ENCODE measurements at places on chromosomes 2 and 18. TPM values are rescaled to one million over a fixed set of nuclear protein-coding genes. Genes with fewer than 3 reads are reported as not detected.

The CCL20 gene
- polyA plus RNA-seq: 0.41 TPM

The CNOT11 gene
- polyA plus RNA-seq: 30.0 TPM

The C2orf80 gene
- not detected for polyA plus RNA-seq

The DYSF gene
- 185 TPM for polyA plus RNA-seq

The CFAP65 gene
- not detected for polyA plus RNA-seq

The MALT1 gene
- 13.5 TPM for polyA plus RNA-seq

The MARCO gene
- 1.4 TPM for polyA plus RNA-seq

The ALPI gene
- polyA plus RNA-seq: not detected

The KCNG2 gene
- 0.86 TPM for polyA plus RNA-seq

The DLX1 gene
- polyA plus RNA-seq: not detected

The GPR45 gene
- polyA plus RNA-seq: not detected

- no peak for DNase-seq
Observed at GRCh38 chr2:224596289-224596688, 11.1 kb upstream of the CUL3 start.

DNA sequence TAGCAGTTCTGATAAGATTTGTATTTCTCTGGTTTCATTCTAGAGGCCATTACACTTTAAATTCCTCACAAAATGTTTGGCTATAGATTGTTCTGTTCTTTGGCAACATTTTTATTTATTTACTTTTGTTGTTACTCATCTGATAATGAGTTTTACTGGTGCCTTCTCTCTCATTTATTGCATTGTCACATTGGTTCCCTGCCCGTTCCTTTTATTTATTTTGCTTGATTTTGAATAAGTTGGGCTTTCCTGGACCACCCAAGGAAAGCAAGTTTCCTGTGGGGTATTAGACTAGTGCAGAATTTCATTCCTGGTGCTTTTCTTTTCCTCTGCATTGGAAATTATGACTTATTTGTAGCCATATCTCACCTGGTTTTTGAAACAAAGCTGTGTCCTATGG lies 232.0 kb downstream of the SOCS6 start:
- no peak for DNase-seq

DNA sequence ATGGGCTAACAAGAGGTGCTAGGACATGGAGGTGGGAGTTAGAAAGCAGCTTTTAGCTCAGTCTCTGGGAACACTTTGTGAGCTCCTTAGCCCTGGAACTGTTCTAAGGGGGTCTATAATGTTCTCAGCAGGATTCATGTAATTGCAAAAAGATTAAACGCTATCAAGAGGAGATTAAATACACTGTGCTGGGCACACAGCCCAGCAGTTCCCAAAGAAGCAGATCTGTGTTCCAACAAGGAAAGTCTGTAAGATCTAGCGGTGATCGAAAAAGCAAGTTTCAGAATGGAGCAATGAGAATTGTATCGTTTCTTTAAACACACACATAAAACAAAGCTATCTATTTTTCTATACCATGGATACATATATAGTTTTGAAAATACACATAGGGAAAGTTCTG lies 2.4 kb upstream of the ARID5A start:
- no peak for DNase-seq

- DNase-seq: no peak
Observed at GRCh38 chr2:101706819-101707177, 9.3 kb downstream of the MAP4K4 start.

GRCh38 chr2:134999521-134999920 lies 47.7 kb downstream of the MAP3K19 start:
- no peak for DNase-seq

DNA sequence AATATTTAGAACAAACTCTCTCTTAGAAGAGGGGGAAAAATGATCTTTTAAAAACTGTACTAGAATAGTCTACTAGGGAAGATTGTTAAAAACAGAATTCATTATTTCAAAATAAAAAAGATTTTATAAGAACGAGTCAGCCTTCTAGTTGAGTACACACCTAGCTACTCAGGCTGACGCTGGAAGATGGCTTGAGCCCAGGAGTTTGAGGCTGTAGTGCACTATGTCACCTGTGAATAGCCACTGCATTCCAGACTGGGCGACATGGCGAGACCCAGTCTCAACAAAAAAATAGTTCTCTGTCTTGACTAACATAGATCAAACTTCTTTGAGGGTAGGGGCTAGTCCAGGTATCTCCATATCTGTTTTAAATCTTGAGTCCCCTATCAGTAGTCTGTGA lies 33.9 kb downstream of the ERLEC1 start:
- no peak for DNase-seq

DNA sequence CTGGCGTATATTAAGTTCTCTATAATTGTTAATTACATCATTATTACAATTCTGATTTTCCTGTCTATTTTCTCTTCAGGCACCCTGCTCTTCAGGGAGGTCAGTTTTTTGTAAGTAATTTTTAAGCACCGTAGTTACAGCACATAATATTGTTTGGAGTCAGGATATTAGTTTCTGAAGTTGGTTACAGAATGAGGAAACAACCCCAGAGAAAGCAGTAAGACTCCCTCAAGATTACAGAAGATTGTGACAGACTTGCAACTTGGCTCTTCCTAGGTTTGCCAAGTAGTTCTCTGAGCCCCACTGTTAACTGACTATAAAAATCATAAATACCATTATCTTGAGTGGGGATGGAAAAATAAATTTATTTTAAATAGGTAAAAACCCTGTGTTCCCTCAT lies 921 bp downstream of the RPE start:
- no peak for DNase-seq

- DNase-seq: no peak
Observed at GRCh38 chr18:70148039-70148938, 57.2 kb downstream of the RTTN start.

- DNase-seq: no peak
Observed at GRCh38 chr2:198008230-198008629, 203.8 kb downstream of the PLCL1 start.

GRCh38 chr18:48194591-48195181 lies 214.5 kb downstream of the ZBTB7C start:
- no peak for DNase-seq

GRCh38 chr2:15306706-15307105 lies 254.4 kb downstream of the NBAS start:
- no peak for DNase-seq

DNA sequence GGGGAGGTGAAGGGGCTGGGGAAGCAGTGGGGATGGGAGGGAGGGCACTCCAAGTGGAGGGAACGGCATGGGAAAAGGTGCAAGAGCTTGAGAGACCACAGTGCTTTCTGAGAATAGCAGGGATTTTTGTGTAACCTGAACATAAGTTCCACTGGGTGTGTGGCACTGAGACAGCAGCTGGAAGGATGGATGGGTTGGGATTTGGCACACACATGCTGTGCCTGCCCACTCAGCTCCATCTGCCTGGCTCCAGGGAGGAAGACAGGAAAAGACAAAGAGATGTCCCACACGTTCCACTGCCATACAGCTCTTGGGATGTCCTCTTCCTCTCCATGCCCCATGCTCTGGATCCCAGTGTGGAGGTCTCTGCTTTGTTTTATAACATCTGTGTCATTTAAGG lies 114.1 kb upstream of the TEX51 start:
- no peak for DNase-seq

DNA sequence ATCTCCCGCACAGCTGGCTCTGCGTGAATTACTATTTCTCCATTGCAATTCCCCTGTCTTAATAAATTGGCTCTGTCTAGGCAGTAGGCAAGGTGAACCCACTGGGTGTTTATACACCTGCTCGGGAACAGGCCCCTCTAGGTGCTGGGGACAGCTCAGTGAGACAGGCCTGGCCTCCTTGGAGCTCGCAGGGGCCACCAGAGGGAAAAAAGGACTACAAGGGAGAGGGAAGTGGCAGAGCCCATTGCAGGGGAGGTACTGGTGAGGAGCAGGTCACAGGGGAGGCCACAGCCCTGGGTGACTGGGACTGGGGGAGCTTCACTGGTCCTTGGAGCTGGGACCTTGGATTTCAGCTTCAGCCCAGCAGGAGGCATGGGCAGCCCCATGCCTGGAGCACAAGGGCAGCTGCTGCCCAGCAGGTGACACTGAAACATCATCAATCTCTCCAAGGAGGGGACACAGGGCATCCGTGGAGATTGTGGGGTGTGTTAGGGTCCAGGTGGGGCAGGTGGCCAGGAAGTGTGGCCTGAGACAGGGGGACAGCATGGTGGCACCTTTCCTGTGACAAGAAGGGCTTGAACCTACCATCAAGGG lies 31.2 kb downstream of the NGEF start:
- no peak for DNase-seq

DNA sequence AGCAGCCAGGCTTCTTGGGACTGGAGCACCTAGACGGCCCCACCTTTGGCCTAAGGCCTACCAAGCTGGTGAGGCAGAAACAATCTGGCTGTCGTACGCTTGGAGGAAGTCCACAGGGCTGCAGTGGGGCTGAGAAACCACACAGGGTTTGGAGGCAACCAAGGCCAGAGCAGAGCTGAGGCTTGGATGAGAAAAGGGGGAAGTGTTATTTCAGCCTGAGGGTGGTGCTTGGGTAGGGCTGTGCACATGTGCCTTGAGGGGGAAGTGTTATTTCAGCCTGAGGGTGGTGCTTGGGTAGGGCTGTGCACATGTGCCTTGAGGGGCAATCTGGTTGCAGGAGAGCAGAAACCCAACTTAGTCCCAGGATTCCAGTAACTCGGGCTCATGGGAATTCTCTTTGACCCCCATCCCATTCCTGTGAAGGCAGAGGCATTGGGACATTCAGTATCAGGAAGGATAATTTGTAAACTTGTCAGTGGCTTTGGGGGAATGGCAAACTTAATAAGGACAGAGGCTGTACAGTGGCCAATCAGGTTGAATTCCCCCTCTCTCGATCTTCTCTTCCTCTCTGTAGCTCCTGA lies 971 bp upstream of the FBXO41 start:
- DNase-seq: no peak

DNA sequence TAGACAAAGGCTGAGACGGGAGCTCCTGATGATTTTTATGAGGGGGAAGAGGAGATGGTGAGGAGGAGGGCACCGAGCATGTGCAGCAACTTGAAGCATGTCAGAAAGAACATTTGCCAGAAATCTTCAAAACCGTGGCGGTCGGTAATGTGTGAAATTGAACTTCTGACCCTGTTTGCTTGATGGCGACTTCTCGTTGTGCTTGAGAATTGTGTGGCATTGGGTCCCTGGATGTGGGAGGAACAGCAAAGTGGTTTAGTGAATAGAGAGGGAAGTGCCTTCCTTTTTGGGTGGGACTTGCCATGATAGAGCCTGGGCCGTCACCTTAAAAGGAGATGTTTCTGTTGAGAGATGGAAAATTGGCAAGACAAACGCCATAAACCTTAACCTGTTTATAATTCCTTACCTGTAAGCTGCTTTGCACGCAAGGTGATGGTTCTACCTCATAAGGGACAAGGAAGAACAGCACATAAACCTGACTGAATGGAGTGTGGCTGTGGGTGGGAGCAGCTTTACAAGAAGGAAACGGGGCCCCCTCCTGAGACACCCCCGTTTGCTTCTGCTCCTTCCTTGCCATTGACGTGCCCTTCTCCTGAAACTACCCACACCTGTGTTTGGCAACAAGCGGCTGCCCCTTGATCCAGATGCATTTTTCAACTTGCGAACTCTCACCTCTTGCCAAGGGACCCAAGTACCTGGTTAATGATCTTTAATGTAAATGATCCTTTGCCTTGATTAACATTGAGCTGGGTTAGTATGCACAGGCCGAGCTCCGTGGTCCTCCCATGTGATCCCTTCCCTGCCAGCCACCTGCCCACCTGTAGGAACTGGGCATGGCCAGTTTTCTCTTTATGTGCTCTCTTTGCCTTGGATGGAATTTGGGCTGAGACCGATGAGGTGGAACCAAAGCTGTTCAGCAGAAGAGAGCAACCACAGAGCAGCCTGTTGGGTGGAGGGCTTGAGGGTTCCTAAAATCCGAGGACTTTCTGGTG lies 153.2 kb downstream of the NEDD4L start:
- no peak for DNase-seq

- DNase-seq: no peak
Observed at GRCh38 chr2:238873841-238874240, 26.0 kb downstream of the TWIST2 start.

- DNase-seq: no peak
Observed at GRCh38 chr18:23106575-23106974, 28.7 kb upstream of the CABLES1 start.

DNA sequence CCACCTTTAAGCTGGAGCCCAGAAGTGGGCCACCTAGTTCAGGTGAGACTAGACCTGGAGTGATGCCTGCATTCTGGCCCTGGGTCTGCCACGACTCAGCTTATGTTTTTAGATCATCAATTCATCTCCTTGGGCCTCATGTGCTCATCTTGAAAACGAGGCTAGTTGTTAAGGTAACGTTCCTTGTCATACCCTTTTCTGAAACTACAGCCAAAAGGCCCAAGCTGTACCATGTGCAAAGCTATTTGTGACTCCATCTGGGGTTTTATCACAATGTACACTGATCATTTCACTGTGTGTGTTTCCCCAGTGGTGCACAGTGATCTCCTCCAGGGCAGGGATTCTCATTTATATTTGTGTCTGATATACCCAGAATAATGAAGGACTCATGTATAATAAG lies 138.4 kb upstream of the COPS8 start:
- no peak for DNase-seq

- no peak for DNase-seq
Observed at GRCh38 chr2:240622060-240622411, 3.2 kb upstream of the GPR35 start.

- DNase-seq: no peak
Observed at GRCh38 chr2:17065536-17065935, 399.9 kb upstream of the CYRIA start.

GRCh38 chr2:241053576-241054251 lies 48.4 kb downstream of the MTERF4 start:
- no peak for DNase-seq

DNA sequence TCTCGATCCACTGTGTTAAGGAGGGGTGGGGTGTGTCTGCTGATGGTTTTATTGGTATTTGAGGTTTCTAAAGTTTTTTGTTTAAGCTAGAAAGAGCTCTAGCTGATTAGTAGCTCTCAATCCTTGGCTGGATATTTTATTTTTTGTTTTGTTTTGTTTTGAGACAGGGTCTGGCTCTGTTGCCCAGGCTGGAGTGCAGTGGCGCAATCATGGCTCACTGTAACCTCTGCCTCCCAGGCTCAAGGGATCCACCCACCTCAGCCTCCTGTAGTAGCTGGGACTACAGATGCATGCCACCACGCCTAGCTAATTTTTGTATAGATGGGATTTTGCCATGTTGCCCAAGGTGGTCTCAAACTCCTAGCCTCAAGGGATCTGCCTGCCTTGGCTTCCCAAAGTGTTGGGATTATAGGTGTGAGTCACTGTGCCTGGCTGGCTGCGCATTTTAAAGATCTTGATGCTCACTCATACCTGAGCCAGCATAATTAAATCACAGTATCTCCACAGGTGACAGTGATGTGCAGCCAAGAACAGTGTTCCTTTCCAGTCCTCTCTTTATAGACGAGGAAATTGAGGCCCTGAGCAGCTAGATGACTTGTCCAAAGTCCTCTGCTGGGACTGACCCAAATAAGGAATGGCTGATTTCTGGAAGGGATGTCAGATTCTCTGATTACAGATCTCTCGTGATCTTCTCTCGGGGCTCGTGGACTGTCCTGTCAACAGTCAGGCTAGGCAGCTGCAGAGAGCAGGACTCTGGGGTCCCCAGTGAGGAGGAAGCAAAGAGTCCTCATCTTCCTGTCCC lies 44.5 kb downstream of the SPTBN1 start:
- DNase-seq: peak; percentile 17

All from hindlimb muscle (tissue), 1 donor.